ENCODE measurements at places on chromosomes 1 and 21.

GRCh38 chr21:28776251-28776650 is 216.4 kb downstream of the LTN1 start:
- no peak for DNase-seq

- no peak for DNase-seq
Measured at GRCh38 chr1:151476083-151476482, 16.8 kb upstream of the POGZ start.

- peak; percentile 96 for DNase-seq
Measured at GRCh38 chr21:33542640-33543504, at the start of gene SON. Gene SON, plus strand, starts transcription at chr21:33543038. Its CDS starts 55 bp downstream, at chr21:33543093.

DNA sequence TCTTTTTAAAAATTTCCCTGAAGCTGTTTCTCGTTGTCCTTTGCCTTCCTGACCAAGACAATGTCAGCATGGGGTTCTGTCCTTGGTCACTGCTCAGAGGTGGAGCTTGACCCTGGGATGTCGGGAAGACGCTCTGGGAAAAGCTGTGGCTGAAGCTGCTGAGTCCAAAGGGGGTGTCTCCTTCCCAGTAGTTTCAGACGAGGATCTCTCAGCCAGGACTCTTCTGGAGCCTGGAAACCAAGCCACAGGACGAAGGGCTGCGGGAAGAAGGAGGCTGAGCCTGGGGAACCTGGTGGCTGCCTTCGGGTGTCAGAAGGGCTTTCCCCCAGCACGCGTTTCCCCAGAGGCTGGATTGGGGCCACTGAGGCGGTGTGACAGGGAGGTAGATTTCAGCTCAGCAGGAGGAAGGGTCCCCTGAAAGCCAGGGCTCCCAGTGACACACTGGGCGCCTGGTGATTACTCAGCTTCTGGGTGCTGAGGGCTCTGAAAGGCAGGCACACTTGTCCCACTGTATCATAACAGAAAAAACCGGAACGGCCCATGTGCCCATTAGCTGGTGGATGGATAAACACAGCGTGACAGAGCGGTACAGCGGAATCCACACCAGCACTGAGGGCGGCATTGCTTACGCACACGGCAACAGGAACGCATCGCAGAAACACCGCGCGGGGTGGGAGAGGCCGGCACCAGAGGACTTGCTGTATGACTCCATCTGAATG is 5.0 kb upstream of the KRTAP12-1 start:
- DNase-seq = no peak

DNA sequence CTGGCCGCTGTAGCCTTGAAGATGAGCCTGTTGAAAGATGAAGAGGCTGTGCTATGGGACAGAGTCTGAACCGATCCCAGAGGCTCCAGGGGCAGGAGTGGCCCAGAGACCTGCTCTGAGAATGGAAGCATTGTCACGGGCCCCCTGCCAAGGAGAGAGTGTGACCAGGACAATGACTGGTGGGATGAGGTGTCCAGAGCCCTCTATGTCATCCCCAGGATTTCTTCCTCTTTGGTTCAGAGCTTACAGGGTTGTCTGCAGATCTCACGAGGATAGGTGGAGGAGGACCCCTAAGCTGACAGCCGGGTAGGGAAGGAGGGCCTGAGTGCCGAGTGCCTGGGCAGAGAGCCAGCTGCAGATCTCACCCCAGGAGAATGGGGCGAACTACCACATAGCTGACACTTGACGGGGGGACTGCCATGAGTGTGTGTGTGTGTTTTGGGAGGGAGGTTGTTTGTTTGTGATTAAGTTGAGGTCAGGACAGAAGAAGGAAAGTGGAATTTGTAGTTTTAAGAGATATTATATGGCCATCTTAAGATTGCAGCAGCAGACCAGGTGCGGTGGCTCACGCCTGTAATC is 25.4 kb downstream of the PIK3CD start:
- DNase-seq = no peak

- DNase-seq = peak; percentile 59
Measured at GRCh38 chr1:20787840-20788795, 1.0 kb upstream of the HP1BP3 start.

- no peak for DNase-seq
Measured at GRCh38 chr1:183372586-183373230, 45.5 kb downstream of the NMNAT2 start.

DNA sequence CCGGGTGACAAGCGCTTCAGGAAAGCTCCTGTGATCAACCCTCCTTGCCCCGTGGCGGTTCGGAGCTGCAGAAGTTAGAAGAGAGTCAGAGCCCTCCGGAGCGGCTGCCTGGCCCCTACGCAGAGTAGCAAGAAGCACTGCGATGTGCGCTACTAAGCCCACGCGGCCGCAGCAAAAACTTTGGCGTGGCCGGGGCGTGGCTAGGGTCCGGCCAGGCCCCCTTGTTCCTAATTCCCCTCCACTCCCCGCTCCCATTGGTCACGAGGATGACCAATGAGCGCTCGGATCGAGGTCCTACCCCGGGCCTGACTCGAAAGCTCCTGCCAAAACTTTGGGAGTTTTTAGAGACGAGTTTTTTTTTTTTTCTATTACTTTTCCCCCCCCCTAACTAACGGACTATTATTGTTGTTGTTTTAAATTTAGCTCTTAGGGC is at the start of gene HLX:
HLX (plus strand) TSS at position 368 of the 433 bp plus-strand sequence. CDS start 415 bp downstream, outside the sequence.
- no peak for DNase-seq

DNA sequence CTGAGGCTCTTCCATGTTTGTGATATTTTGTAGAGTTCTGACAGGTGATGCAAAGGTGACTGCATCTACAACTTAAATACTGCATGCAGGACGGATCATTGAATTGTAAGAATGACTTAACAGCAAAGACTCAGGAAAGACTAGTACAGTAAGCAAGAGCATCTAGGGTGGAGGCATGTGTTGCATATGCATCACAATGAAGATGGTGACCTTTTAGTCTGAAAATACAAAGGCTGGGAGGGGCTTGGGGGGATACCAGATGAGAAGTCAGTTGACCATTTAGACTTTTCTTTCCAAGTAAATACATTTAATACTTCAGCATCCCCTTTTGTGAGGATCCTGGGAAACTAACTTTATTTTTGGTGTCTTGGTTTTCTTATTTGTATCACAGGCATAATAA is 145.5 kb downstream of the NUF2 start:
- DNase-seq = no peak

DNA sequence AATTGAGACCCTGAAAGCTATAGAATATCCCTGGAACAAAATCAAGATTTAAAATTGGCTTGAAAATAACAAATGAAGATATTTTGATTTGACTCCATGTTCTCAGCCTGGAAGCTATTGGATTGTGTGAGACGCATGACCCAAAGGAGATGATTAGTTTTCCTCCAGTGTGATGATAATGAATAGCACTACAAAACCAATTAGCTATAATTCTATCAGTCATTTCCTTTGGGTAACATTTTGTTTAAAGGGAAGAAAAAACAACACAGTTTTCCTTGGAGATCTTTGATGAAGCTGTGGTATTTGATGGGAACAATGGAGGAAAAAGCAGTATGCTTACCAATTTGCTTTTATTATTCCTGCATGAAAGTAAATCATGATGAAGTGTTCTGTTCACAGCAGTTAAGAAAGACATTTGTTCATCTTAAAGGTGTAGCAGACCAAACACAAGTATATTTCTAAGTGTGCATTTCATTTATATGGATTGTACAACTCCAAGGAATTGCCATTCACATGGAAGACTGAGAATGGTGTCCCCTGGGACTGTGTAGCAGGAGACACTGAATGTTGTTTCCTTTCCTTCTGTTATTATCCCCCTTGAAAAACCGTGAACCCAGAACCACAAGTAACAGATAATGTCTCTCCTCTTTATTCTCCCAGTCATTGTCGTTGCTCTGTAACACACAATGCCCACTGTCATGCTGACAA is 111.4 kb downstream of the CACHD1 start:
- DNase-seq = no peak

DNA sequence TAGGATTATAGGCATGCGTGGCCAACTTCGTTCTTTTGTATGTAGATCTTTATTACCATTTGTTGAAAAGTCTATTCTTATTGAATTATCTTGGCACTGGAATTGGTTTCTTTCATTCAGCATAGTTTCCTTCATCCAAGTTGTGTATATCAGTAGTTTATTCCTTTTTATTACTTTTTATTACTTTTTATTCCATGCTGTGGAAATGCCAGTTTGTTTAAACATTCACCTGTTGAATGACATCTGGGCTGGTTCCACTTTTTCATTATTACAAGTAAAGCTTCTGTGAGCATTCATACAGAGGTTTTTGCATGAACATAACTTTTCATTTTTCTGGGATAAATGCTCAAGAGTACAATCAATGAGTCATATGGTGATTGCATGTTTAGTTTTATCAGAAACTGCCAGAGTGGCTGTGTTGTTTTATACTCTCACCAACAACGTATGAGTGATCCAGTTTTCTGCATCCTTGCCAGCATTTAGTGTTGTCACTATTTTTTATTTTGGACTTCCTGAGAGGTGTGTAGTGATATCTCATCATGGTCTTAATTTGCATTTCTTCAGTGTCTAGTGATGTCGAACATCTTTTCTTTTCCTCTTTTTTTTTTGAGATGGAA is 28.6 kb downstream of the PTPRU start:
- DNase-seq = no peak

DNA sequence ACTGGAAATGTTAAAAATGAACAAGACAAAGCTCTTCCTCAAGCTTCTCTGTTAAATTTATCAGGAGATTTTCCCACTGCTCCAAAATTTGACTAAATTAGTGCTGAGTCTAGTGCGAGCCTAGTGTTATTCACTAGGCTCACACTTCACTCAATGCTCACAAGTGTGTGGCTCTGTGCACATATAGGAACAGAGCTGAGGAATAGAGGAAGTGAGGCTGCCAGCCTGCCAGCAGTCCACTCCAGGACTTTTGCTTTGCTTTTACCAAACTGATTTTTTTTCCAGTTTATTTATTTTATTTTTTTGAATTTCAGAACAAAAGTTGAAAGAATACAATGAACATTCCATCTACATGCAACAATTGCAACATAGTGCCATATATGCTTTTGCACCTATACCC is 87.2 kb downstream of the VAV3 start:
- DNase-seq = no peak

Data from SHP77 treated with DMSO at 0.1 percent for 48 hours (cell line).